Activated T-helper 9 cell treated with anti-CD3 and anti-CD28 coated beads, Interleukin-2, amount 50 U/mL, for 16 hours (primary cell): ENCODE measurements at places on chromosomes 4 and X.
A peak's percentile ranks its signal among the peaks of the same experiment; 100 is the strongest.

GRCh38 chr4:98658287-98659105 is at the start of gene TSPAN5:
TSPAN5 (minus strand) TSS chr4:98658611.
- peak; percentile 81 for DNase-seq

- DNase-seq, result no peak
Observed at GRCh38 chrX:3738509-3738908, 25.1 kb upstream of the PRKX start.

DNA sequence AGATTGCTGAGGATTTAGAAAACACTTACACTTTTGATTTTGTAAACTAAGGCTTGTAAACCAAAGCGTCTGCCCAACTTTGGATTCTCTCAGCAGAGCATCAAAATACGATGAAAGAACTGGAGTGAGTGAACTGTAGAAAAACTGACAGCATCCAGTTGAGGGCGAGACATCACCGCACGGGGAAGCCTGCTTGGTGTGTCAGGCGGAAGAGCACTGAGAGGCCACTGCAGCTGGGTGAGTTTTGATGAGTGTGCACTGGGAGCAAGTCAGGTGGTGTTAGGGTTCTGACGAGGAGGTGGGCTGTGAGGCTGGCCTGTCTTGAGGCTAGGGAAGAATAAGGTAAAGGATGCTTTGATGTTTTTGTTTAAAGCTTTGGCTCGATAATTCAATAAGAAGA is 46.8 kb upstream of the CLDN24 start:
- DNase-seq, result no peak

- DNase-seq, result no peak
Observed at GRCh38 chrX:2502668-2503519, 2.1 kb upstream of the DHRSX start.

GRCh38 chrX:101357166-101357795 is 8.7 kb upstream of the TIMM8A start:
- no peak for DNase-seq
